NCI-H460 (cell line): ENCODE measurements at places on chromosomes 6 and 20.

DNA sequence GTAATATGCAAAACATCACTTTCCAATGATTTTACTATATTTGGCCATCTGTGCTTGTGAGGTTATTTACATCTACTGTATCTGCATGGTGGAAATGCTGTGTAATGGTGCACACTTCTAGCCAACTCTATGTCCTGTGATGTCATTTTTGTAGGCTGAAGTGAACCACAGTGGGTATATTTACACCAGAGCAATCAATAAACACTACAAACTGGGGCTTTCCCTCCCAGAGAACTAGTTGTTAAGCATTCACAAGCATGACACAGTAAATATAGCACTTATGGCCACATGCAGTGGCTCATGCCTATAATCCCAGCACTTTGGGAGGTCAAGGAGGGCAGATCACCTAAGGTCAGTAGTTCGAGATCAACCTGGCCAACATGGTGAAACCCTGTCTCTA lies 4.9 kb downstream of the SLC22A2 start:
- no peak for DNase-seq

- no peak for DNase-seq
Observed at GRCh38 chr6:7866526-7866925, 44.1 kb downstream of the TXNDC5 start.

DNA sequence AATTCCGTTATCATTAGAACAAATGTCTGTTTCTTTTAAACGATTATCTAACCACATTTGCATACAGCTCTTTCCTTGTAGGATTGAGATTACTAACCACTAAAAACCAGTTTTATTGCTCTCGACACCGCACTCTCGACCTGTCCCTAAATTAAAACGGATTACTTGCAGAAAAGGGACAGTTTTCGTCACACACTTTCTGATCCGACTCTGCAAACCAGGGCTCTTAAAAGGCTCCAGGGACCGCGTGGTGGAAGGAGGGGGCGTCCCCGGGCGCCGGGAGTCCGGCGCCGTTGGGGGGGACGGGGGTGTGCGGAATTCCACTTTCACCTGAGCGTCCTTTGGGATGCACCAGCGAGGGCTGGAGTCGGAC lies 731 bp downstream of the MAK start:
- no peak for DNase-seq

DNA sequence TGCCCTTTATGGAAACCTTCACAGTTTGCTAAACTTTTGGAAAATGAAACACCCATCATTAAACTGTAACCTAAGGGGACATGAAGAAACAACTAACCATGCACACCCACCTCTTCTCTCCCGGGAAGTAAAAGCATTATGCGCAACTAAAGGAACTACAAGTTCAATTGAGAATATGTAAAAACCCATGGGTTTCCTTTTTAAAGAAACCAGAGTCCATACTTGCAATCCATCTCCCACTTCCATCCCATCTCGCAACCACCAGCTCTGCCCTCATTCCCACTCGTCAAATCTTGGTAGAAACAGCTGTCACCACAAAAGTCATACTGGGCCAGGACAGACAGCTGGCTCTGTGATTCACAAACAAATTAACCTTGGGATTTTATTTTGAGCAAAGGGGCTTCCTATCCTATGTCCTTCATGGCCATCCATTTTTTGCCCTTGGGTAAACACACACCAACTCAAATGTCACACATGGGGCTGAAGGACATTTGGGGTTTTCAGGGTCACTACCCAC lies 81.5 kb downstream of the HAO1 start:
- DNase-seq, result no peak

- DNase-seq, result no peak
Observed at GRCh38 chr6:45076217-45076930, 251.8 kb upstream of the RUNX2 start.

DNA sequence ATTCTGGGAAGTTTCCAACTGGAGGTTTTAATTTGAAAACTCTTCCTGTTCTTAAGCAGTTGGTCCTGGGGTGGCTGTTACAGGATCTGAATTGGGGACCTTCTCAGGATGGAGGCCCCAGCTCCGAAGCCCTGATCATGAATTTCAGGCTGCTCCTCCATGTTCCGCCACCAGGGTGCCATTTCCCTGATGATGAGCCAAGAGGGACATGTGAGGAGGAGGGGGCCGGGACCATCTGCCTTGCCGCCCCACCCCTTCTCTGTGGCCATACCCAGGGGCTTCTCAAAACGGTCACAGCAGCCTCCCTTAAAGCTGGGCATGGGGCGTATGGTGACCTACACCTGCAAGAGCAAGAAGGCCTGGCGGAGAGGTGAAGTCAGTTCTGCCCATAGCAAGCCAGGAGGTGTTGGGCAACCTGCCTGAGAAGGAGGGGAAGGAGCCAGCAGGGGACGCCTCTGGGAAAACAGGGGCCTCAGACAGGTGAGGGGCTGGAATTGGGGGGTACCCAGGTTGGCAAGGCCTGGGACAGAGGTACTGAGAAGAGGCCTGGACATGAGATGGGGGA lies 3.6 kb upstream of the BAK1 start:
- DNase-seq, result no peak

DNA sequence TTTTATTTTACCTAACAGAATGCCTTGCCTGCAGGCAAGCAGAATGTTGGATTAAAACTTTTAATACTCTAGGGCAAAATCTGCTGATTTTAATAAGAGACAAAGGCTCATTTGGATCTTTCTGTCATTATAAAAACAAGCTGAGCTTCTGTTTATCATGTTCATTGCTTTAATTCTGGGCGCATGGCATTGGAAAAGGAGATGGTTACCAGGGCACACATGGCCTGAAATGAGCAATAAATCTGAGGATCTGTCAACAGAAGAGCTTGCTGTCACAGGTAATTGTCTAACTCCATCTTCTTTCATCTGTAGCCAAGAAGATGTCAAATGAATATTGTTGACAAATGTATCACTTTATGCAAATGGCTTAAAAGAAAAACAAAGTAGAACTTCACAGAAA lies 439.6 kb downstream of the DOK5 start:
- no peak for DNase-seq

- DNase-seq, result no peak
Observed at GRCh38 chr6:168292826-168293225, 26.8 kb downstream of the DACT2 start.

DNA sequence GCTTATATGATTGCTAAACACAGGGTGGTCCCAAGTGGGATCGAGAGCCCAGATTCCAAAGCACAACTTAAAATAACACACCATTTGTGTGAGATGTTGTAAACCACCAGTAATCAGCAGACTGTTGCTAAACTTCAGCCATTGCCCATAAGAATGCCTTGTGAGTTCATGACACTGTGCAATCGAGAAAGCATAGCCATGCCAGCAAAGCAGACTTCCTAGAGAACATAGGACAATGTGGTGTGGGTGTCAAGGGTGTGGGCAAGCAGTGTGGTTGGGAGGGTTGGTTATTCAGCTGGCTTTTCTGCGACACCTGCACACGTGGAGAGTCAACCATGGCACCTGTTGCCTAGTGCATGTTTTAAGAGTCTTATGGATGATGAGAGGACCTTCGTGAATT lies 16.1 kb upstream of the CALHM6 start:
- no peak for DNase-seq

DNA sequence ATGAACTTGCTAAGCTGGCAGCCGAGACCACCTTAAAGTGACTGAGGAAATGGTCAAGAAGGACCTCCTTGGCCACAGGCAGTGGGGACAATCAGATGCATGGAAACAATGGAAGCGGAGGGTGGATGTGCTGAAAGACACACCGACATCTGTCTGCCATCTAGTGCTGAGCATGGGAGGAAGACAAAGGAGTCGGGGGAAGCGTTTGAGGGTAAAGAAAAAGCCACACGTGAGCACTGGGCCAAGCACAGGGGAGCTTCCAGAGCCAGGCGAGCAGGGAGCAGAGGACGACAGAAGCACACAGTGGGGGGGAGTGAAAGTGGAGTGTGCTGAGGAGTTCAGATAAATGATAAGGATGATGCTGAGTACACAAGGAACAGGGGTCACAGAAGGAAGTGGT lies 367.8 kb downstream of the ZFAND3 start:
- DNase-seq, result no peak

- DNase-seq, result no peak
Observed at GRCh38 chr6:14875481-14876063, 370.3 kb upstream of the JARID2 start.

- DNase-seq, result no peak
Observed at GRCh38 chr6:40262363-40262762, 324.8 kb downstream of the LRFN2 start.

- no peak for DNase-seq
Observed at GRCh38 chr6:52400313-52401041, 19.7 kb upstream of the EFHC1 start.

GRCh38 chr6:150463852-150464251 lies 95.0 kb downstream of the IYD start:
- DNase-seq, result no peak

DNA sequence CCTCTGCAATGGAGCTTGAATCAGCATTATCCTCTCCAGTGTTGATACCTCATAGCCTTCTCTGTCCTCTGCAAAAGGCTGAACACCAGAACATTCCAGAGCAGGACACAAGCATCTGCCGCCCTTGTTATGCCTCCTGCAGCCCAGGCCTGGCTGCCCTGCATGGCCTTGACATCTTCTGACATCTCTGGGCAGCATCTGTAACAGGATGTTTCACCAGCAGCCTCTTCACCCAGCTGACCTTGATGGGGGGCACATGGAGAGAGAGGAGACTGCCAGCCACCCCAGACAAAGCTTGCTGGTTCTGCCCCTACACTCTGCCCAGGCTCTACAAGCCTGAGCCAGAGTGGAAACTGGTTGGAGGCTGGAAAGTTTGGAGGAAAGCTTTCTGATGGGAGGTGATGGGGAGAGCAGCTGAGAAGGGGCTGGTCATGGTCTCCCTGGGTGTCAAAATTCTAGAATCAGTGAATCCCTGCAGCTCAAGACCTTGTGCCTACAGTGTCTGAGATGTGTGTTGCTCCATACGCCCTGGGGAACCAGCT lies 145.1 kb downstream of the MRPL14 start:
- no peak for DNase-seq

DNA sequence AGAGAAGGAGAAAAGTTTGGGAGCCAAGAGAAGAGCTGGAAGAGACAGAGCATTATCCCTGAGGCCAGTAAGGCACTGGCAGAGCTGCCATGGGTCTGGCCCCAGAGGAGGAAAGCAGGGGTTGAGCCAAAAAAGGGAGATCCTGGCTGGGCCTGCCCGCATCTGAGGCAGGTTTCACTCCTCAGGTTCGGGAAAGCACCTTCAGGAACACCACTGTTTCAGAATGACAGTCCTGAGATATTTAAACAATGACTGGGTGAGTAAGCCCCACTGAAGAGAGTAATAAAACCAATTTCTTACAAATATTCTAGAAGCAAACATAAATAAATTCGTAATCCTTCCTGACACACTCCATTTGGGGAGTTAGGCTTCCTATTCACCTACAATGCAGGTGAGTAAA lies 152.2 kb downstream of the BACH2 start:
- no peak for DNase-seq

- DNase-seq, result no peak
Observed at GRCh38 chr6:130138116-130138908, 84.4 kb downstream of the SAMD3 start.

DNA sequence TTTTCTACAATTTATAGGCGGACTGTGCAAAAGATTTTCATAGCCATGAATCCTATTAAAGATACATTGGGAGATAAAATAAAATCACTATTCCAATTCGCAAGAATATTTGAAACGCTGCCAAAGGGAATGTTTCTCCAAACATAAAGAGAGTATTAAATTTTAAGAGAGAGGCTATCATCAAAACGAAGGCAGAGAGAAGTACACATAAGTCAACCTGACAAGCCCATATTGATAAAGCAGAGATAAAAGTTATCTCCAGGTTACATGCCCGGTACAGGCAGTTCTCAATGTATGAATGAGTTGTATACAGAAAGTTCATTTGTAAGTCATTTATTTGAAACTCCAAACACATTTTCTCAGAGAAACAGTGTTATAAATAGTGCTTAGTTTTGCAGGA lies 193.1 kb downstream of the ATXN1 start:
- no peak for DNase-seq

GRCh38 chr6:110560239-110561007 lies 84.0 kb upstream of the SLC22A16 start:
- no peak for DNase-seq

- peak; percentile 73 for DNase-seq
Observed at GRCh38 chr6:12348530-12349511, 58.7 kb downstream of the EDN1 start.

- no peak for DNase-seq
Observed at GRCh38 chr20:63522981-63523611, 2.5 kb downstream of the PPDPF start.

- DNase-seq, result no peak
Observed at GRCh38 chr6:170393807-170394399, 87.3 kb downstream of the FAM120B start.

DNA sequence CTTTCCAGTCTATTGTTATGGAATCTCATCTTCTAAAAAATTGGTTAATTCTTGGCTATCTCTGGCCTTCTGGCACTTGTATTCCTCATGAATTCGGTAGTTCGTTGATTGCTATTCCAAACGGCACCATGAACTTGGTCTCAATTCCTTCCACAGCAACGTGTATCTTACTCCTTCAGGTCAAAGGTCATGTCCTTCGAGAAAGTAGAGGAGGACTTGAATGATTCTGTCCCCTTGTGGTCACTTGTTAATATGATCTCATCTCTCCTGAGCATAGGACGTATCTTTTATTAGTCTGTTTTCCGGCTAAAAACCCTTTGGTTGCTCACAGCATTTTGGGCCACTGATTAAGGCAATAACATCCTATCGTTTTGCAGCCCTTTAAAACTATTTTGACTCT lies 9.4 kb downstream of the TLDC2 start:
- DNase-seq, result peak; percentile 22

DNA sequence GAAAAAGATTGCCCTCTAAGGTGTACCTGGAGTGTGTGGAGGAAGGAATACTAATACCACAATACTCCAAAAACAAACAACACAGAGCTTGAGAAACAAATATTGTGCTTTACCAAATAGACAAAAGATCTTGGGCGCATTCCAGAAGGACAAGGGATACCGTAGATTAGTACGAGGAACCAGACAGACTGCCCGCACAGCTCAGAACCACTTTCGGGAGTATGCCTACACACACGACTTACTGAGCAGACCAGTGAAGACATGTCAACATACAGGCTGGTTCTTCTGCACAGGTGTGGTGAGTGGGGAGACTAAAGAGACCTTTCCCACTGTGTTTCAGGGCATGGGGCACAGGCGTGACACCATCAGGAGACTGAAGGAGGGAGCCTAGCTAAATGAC lies 15.8 kb upstream of the FOXQ1 start:
- DNase-seq, result no peak

GRCh38 chr6:87350516-87350915 lies 5.9 kb downstream of the C6orf163 start:
- no peak for DNase-seq

DNA sequence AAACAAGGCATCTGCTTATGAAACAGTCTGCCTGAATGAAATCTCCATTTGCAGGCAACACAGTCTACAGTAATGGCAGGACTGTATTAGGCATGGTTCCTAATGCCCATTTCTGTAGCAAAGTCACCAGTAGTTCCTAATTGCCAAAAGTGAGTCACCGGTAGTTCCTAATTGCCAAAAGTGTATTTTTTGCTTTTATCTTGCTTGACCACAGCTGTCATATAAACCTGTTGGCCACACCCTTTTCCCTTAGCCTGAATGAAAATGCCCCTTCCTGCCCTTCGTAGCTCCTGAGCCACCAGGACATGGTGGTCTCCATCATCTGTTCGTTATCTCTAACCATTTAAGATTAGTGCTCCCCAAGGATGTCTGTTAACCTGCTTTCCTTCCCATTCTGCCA lies 34.5 kb downstream of the MTHFD1L start:
- no peak for DNase-seq

- DNase-seq, result peak; percentile 70
Observed at GRCh38 chr20:56373942-56374341, 15.2 kb downstream of the FAM210B start.
